ENCODE measurements at places on chromosomes 2 and 18. TPM values are rescaled to one million over a fixed set of nuclear protein-coding genes. Genes with fewer than 3 reads are reported as not detected.

The AQP12A gene
- total RNA-seq: not detected

The DSEL gene
- 14.9 TPM for total RNA-seq

The NEB gene
- 9.6 TPM for total RNA-seq

The CLIP4 gene
- 28.6 TPM for total RNA-seq

The UGT1A3 gene
- total RNA-seq: not detected

The SLC39A10 gene
- 37.3 TPM for total RNA-seq

The SLC19A3 gene
- total RNA-seq: 6.7 TPM

The MYCN gene
- 2.2 TPM for total RNA-seq

The SCN2A gene
- total RNA-seq: 10.1 TPM
